ENCODE measurements at places on chromosomes 7 and 10.

DNA sequence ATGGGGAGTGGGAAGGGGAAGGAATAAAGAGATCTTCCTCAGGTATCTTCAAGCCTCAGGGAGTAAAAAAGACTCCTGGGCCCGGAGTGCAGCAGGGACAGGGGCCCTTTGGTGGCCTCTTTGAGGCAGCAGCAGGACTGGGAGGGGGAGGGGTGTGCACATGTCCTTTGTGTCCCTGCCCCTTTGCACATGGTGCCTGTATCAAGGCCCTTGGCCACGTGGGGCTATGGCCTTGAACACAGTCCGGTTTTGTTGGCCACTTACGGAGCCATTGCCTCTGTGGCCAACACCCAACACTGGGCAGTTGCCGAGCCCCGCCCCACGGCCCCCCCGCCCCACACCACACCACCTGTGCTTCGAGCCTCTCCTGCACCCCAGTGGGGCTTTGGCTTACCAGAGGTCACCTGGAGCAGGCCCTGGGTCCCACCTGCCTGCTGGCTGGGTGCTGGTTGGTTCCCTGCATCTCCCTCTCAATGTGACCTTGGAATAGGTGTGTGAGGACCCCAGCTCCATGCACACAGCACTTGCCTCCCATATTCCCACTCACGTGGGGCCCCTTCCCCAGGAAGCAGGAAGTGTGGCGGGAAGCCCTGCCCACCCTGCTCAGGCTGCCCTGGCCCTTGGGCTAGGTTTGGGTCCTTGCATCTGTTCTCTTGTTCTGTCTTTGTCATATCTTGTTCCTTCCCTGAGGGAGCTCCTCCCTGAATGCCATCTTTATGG, 5.4 kb downstream of the SAP25 start:
- no peak for DNase-seq

- DNase-seq = no peak
These were observed 45.3 kb upstream of the RAPGEF5 start for GRCh38 chr7:22402250-22402649.

DNA sequence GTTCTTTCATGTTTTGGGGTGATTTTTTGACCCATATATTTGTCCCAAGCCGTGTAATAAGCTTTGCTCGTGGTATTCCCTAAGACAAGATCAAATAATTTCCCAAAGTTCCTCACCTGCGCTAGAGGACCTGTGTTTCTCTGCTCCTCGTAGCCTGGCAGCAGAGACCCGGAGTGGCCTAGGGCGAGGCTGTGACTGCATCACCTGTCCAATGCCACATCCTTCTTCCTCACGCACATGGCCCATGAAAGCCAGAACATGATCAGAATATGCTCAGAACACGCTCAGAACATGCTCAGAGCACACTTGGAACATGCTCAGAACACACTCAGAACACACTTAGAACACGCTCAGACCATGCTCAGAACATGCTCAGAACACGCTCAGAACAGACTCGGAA, 23.8 kb downstream of the EN2 start:
- DNase-seq = no peak

- DNase-seq = no peak
These were observed 12.9 kb upstream of the GRID2IP start for GRCh38 chr7:6563936-6564770.

DNA sequence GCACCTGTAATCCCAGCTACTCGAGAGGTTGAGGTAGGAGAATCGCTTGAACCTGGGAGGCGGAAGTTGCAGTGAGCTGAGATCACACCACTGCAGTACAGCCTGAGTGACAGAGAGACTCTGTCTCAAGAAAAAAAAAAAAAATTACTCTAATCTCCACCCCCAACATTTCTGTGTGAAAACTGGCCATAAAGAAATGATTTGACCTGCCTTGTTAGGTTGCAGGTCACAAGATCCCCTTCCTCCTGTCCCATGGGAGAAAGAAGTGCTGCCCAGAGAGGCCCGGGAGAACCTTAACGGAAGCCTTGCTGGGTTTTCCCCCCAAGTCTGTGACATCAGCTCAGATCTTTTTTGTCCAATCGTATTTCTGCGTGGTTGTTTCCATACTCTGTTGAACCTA, 8.7 kb upstream of the CALHM1 start:
- DNase-seq = no peak

- no peak for DNase-seq
These were observed 56.7 kb downstream of the PIP4K2A start for GRCh38 chr10:22657566-22658225.

GRCh38 chr10:34102893-34103506, 712.1 kb downstream of the PARD3 start:
- no peak for DNase-seq

Data from stimulated activated CD8-positive, alpha-beta memory T cell treated with anti-CD3 and anti-CD28 coated beads, Interleukin-15, amount 100 ng/mL, for 24 hours (primary cell).